ENCODE measurements at places on chromosomes 12 and 14.

GRCh38 chr14:68393259-68393658, 399.6 kb downstream of the ZFP36L1 start:
- DNase-seq: no peak

DNA sequence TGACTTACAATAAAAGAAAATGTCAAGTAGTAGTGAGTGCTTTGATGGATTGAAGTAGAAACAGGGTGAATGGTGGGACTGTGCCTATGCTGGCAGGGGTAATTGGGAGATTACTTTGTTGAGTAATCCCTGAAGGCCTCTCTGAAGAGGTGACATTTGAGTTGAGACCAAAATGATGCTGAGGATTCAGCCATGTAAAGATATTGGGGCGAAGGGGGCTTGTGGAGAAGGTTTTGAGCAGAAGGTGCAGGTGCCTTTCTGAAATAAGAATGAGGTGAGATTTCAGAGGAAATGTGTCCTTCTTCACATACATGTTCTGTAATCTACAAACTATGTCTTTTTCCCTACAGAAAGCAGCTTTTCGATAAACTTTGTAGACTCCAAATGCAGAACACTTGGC, 8.0 kb downstream of the GNG2 start:
- no peak for DNase-seq

DNA sequence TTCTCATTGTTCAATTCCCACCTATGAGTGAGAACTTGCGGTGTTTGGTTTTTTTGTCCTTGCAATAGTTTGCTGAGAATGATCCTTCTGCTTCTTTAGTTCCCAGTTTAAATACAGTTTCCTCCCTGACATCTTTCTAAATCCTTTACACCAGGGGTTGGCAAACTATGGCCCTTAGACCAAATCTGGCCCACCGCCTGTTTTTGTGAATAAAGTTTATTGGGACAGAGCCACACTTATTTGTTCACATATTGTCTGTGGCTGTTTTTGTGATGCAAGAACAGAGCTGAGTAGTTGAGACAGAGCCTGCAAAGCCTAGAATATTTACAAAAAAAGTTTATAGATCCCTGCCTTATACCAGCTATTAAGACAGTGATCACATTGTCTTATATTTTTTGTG, 53.7 kb downstream of the SERPINA10 start:
- no peak for DNase-seq

- DNase-seq: no peak
These were observed 50.8 kb upstream of the PTHLH start for GRCh38 chr12:28023156-28023887.

DNA sequence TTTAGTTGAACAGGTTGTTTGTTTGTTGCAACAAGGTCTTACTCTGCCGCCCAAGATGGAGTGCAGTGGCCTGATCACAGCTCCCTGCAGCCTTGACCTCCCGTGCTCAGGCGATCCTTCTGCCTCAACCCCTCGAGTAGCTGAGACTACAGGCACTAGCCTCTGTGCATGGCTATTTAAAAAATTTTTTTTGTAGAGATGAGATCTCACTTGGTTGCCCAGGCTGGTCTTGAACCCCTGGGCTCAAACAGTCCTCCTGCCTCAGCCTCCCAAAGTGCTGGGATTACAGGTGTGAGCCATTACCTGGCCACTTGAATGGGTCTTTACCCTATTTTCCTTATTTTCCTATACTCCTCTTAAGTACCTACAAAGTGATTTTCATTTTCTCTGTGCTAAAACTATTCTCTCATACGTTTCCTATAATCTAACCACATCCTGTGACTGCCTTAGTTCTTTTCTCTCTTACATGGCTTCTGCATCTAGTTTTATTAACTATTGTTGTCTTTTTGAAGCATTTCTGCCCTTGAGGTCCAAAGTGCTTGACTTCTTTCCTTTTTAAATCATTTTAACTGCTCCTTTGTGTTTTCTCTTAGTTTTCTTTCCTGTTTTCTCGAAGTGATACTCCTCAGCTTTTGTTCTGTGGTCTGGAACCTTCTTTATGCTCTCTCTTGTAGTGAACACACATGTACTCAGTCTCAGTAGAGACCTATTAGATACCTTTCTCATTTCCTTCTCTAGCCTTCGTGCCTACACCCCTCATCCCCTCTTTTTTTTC, 14.1 kb downstream of the GPX2 start:
- no peak for DNase-seq

DNA sequence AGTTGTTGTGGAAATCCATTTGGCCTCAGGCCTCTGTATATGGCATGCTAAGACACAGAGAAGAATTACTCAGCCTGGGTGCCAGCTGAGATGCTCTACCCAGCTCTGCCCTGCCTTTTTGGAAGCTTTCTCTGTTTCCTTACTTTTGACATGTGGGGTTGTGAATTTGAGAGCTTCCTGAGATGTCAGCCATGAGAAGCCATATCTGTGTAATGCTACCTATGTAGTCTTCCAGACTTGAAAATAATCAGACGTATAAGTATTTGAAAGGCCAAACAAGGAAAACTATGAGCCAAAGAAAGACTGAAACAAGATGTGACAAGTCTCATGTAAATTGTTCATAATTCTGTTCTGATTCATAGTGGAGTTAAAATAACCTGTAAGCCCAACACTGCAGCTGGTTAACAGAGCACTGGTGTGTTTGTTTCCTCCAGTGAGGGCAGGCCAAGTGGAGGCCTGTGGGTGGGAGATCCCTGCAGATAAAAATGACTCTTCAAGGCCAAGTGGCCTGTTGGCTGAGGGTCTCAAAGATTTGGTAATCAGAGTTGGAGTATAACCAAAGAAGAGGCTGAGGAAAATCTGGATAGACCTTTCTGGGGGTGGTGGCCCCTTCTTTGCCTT, 94.0 kb downstream of the TMX1 start:
- no peak for DNase-seq

GRCh38 chr12:108410689-108411088, 71.6 kb upstream of the CMKLR1 start:
- DNase-seq: no peak

DNA sequence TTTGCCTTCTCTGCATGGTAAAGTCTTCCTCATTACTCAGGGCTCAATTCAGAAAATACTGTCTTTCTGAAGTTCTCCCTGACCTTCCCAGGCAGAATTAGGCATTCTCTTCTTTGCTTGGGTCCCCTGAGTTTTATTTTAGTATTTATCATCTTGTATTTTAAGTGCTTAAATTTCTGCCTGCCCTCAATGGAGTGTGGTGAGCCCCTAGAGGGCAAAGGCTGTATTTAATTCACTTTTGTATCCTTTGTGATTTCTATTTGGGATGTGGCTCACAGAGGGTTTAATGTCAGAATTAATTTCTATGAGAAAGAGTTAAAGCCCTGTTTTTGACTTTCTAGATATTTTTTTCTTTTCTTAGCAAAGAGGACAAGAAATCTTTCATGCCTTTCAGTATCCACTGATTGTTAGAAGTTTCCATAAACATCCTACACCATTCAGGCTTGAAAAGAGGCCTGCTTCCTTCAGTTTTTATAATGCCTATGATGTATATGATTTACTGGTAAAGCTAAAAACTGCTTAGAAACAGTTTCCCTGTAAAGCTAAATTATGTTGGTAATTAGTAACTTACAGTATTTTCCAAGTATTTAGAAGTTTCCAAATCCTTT, 55.6 kb upstream of the PTPRB start:
- no peak for DNase-seq

- DNase-seq: no peak
These were observed 8.4 kb downstream of the GPRC5A start for GRCh38 chr12:12899530-12900380.

DNA sequence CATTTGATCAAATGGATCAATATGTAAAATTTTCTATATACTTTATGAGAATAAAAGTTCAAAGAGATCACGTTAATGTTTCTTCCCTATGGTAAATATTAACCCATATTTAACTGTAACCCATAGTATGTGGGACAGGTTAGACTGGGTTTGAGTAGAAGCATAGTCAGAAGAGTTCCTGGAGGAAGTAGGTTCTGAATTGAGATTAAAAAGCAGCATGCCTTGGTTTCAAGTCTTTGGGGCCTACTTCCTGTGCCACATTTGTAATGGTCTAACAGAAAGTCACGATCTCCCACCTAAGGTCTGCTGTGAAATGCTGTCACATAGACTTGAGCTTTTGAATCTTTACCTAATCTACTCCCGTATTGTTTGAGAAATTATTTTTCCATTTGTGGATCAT, 63.8 kb downstream of the FIGNL2 start:
- DNase-seq: no peak

- no peak for DNase-seq
These were observed 2.1 kb upstream of the SLC2A13 start for GRCh38 chr12:40107803-40108620.

DNA sequence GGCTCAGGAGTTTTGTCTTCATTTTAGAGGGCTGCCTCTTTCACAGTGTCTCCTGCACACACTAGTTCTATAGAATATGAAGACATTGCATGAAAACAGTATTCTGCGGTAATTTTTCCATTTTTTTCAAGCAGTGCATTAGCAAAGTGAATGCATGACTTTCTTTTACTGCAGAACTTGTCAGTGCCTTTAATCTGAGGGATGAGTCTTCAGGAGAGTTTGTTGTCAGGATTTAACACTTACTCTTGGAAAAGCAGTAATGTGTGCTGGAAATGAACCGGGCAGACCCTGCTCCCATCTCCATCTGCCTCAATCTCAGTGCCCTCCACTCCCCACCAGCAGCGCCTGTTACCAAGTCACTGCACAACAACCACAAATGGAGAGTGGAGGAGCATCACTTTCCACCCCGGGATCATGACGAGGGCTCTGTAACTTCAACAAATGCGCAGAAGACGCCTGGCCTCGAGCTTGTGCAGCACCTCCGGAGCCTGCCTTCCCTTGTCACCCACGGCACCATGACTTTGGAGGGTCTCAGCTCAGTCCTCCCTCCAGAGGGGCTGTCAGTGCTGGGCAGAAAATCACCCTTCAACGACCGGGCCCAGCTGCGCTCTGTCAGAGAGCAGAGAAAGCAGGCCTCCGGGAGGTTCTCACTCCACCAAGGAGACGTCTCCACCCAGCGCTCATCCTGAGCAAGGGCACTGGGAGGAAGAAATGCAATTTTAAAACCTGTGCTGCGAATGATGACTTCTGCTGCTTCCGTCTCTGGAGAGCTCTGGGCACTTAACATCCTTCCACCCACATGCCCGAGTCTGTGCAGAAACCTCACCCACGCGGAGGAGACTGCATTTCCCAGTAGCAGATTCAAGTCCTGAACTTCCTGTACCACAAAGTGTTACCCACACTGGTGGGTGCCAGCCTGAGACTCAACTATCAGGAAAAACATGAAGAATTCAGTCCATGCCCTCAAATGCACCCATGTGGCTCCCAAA, 255.7 kb downstream of the ADGRD1 start:
- DNase-seq: no peak

DNA sequence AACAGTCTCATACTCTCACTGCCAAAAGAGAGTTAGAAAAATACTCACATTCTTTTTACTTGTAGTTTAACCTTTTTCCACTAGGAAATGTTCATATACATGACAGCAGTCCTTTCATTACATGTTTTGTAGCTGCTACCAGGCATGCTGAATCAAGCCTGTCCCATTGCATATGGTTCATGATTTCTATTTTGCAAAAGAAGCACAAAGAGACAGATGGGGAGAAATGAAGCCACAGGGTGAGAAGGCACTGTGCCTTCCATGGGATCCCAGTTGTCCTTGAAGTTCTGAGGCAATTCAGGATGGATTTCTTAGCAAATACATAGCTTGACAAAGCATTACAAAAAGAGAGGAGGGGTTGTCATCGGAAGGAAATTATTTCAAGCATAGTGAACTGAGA, 89.5 kb downstream of the SMOC1 start:
- DNase-seq: no peak

- no peak for DNase-seq
These were observed 11.0 kb upstream of the GSG1 start for GRCh38 chr12:13114251-13115052.

GRCh38 chr12:94421868-94422740, 37.6 kb downstream of the CEP83 start:
- DNase-seq: no peak

DNA sequence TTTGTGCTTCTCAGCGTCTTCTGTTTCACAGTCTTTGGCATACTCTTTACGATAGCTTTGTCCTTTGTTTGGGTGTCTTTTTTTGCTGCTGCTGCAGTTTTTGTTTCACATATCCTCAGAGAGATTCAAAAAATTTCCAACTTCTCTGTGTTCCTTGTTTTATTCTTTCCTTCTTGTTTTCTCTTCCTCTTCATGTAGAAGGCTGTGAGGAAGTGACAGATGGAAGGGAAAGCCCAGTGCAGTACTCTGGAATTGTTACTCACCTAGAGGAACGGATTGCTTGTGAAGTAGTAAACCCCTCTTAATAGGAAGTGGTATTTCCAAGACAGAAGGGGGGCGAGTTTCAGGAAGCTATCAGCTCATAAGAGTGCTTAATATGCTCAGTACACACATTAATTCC, 1.7 kb downstream of the CREBL2 start:
- no peak for DNase-seq

GRCh38 chr14:53456931-53457330, 303.8 kb upstream of the DDHD1 start:
- DNase-seq: no peak

DNA sequence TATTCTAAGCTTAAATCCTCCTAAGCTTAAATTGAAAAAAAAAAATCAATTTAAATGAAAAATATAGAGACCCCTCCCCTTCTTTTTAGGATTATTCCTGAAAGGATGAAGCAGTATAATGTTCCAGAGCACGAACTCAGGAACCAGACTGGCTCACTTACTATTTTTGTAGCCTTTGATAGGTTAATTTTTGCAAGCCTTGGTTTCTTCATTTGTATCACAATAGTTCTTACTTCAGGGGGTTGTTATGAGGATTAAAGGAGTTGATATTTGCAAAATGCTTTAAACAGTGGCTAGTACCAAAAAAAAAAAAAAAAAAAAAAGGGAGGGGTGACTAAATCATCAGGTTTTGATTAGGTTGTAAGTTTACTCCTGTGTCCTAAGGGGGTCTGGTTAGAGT, 3.1 kb upstream of the RBM25 start:
- DNase-seq: no peak

GRCh38 chr14:22497671-22498093, 91.3 kb downstream of the DAD1 start:
- no peak for DNase-seq

DNA sequence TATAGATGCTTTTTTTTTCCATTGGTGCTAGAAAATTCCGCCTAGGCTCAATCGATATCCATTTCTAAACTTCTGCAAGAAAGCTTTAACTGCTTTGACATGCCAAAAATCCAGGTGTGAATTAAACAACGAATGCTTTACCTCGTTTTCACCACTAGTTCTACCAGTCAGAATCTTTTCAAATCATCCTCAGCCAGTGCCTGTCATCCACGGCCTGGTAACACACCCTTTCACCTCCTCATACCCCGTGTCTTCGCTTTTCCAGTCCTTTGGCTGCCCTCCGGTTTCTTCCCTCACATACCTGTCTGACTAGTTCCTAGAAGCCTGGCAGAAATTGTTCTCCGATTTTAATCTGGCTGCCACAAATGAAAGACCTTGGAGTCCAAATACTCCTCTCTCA, 1.4 kb upstream of the PHC1 start:
- DNase-seq: no peak

Measured in NCI-H1048 (cell line).